ENCODE measurements at places on chromosomes 5 and 9.

- no peak for DNase-seq
These were observed 369.3 kb downstream of the BNC2 start for GRCh38 chr9:16501141-16501540.

DNA sequence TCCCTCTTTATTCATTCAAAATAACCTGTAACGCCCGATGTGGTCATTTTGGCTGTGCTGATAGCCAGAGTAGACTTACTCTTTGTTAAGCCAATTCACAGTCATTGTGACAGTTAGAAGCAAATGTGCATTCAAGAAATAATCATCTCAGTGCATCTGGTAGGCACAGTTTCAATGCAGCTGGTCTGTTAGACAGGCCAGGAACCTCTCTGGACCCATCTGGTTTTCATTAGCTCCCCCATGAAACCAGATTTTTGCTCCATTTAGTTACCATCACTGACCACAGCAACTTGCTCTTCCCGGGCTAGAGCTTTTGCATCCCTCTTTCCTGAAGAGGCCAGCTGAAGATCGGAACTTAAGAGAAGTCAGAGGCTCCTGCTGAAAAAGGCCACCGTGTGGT is 284.2 kb downstream of the NSG2 start:
- no peak for DNase-seq

DNA sequence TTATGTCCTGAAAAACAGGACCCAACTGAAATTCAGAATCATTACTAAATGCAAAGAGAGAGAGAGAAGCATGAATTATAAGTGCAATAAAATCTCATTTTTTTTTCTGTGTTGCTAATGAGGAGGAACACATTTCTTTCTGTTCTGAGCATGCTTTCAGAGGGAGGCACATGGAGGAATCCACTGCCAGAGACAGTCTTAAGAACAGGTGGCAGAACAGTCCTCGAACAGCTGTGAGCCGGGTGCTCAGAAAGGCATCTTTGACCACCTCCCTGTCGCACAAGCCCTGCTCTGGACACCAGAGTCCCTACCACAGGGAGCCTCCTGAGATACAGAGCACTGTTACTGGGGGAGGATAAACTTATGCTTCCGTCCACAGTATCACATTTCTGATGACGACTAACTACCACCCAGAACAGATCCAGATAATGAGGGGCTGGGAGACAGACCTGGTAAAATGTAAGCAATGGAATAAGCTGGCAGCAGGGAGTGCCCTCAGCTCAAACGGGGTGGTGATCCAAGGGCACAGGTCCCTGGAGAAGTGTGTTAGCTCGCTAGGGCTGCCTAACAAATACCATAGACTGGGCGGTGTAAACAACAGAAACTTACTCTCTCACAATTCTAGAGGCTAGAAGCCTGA is 134.0 kb downstream of the SLC1A3 start:
- no peak for DNase-seq

- DNase-seq = no peak
These were observed 106.3 kb downstream of the DMXL1 start for GRCh38 chr5:119177226-119177625.

GRCh38 chr5:93596310-93596675 is 13.3 kb downstream of the NR2F1 start:
- DNase-seq = no peak

DNA sequence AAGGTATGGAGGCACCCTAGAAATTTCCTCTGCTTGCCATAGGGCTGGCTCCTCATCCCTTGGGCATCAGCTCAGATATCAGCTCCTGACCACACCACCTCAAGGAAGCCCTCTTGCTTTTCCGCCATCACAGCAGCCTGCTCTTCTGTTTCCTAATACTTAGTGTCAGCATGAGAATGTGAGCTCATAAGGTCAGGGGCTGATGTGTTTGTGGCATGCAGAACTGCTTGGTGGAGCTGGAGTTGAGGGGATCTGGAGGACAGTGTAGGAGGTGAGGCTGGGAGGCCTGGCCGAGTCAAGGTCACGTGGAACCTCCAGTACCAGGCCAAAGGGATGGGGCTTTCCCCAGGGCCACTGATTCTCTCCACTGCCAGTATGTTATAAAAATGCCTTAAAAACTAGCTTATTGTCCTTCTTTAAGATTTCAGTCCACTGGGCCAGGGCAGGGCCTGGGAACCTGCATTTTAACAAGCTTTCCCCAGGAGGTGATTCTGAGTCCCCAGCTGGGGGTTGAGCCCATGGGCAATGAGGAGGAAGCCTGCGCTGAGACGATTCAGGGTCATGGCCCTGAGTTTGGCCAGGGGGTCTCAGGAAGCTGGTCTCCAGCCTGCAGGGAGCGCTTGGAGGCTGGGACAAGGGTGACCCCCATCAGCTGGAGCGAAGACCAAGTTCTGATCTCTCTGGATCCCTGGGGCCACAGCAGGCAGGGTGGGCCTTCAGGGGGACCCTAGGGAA is 28.6 kb downstream of the DAB2IP start:
- DNase-seq = no peak

DNA sequence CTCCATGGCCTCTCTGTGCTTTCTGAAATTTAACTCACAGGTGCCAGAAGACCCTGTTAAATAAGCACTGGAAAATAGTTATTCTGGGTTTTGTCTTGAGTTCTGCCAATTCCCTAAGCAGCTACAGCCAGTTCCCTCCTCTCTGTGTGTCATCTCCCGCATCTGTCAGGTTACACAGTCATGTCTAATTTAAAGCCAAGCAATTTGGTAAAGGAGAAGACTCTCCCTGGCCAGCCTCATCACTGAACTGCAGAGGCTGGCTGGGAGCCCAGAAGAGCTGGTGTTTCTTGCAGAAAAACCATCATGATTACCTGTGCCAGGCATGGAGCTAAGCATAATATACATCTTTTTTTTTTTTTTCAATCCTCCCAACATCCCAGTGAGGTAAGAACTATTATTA is 141.3 kb upstream of the ZNF366 start:
- DNase-seq = no peak

DNA sequence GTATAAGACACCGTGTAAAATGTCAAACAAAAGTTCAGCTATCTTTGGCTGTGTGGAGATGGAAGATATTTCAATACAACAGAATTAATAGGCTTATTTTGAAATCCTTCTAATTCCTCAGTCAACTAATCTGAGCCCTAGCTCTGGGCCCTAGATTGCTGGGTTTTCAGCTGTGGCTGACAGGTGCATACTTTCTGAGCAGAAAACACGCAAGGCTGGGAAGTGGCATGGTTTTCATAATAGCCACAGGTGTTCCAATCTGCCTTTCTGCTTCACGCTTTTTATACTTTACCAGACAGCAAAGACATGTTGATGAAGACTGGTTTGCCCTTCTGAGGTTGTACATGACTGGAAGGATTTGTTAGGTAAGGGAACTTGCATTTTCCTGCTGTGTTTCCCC is 20.7 kb upstream of the XPA start:
- no peak for DNase-seq

DNA sequence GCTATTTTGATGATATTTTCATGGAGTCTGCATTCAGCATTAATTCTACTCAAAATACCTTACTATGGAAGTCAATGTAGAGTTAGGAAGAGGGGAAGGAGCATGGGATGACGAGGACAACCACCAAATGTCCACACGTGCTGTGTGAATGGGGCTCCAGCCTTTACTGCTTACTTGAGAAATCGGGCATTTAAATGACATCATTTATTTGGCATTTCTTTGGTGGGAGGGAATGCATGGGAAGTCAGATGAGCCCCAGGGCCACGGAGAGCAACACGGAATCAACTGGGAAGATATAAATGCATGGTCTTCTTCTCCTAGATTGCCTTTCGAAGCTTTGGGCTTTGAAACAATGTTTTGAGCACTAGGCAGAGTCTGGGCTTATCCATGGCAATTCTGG is 458.5 kb upstream of the KLF4 start:
- DNase-seq = no peak

GRCh38 chr5:93574491-93575305 is 6.3 kb downstream of the NR2F1-AS1 start:
- DNase-seq = no peak

All from effector memory CD4-positive, alpha-beta T cell (primary cell).